ENCODE measurements at places on chromosomes 12 and 14. TPM values are rescaled to one million over a fixed set of nuclear protein-coding genes. Genes with fewer than 3 reads are reported as not detected.

C12orf56 gene
- total RNA-seq, result 7.4 TPM

GRCh38 chr14:55274751-55275150 lies 3.5 kb downstream of the FBXO34 start:
- no peak for DNase-seq

DNA sequence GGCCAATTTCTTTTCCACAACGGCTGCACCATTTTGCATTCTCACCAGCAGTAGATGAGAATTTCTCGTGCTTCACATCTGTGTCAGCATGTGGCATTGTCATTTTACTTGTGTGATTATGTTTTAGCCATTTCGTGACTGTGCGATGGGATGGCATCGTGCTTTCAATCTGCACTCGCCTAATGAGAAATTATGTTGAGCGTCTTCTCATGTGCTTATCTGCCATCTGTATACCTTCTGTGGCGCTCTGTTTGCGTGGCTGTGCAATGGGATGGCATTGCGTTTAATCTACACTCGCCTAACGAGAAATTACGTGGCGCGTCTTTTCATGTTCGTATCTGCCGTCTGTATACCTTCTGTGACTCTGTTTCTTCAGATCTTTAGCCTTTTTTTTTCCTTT lies 14.9 kb upstream of the GPR132 start:
- DNase-seq, result no peak

GRCh38 chr12:113098441-113099028 lies 37.0 kb downstream of the RASAL1 start:
- DNase-seq, result no peak

GRCh38 chr14:105067140-105067968 lies 2.1 kb upstream of the GPR132 start:
- no peak for DNase-seq

AMIGO2 gene
- 20.4 TPM for total RNA-seq

KCNMB4 gene
- total RNA-seq, result 2.7 TPM

GRCh38 chr12:97306147-97306546 lies 156.5 kb upstream of the RMST start:
- no peak for DNase-seq

CNTN1 gene
- 15.2 TPM for total RNA-seq

CELA1 gene
- not detected for total RNA-seq

CLEC4D gene
- total RNA-seq, result not detected

- no peak for DNase-seq
Measured at GRCh38 chr14:93648440-93649168, 139.7 kb downstream of the PRIMA1 start.

DNA sequence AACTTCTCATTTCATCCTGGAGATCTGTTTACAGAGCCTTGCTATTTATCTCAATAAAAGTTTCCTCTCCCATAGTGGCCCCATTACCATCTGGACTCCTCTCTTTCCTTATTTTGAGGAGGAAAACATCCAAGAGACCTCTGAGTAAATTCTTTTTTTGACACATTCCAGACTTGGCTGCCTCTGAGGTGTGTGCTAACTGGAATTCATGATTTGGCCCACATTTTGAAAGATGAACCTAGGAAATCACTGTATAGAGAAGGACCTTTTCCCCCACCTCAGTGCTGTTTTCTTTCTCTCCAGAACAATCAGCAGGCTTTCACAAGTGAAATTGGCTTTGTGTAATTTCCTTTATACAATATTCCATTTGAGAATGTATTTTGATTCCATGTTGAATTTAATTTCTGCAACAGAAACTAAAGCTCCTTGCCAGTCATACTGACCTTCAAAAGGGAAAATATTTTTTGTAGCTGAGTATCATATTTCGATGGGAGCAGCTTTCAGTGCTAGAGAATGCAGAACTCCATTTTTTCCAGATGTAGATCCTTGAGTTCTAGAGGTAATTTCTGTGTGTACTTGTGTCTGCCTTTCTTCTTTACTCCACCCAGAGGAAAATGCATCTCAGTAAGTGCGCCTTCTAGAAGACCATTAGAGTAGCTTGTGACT lies 244.9 kb upstream of the RGS6 start:
- DNase-seq, result no peak

- DNase-seq, result no peak
Measured at GRCh38 chr12:6226002-6226678, 25.9 kb downstream of the CD9 start.

PRPH gene
- total RNA-seq, result 17.2 TPM

DNA sequence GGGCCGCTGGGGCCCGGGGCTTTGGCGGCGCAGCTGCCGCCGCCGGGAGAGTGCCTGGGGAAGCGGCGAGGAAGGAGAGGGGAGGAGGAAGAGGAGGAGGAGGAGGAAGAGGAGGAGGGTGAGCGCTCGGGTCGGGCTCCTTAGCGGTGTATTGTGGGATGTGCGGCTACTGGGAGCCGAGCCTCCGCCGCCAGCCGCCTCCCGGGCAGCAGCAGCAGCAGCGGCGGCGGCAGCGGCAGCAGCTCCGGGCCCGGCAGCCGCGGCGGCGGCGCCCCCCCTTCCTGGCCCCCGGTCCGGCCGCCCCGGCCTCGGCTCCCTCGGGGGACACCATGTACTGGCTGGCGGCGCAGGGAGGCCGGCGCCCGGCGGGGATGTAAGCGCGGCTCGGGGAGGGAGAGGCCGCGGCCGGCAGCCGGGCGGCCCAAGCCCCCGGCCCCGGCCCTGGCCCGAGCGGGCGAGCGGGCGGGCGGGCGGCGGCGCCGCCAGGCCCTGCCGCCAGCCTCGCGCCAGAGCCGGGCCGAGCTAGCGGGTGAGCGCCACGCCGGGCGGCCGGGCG lies at the start of gene SETD1B:
TSS of gene SETD1B (plus strand) at position 149 of the 556 bp plus-strand sequence. CDS start 729 bp downstream, outside the sequence.
- no peak for DNase-seq

MYF5 gene
- total RNA-seq, result not detected

DNA sequence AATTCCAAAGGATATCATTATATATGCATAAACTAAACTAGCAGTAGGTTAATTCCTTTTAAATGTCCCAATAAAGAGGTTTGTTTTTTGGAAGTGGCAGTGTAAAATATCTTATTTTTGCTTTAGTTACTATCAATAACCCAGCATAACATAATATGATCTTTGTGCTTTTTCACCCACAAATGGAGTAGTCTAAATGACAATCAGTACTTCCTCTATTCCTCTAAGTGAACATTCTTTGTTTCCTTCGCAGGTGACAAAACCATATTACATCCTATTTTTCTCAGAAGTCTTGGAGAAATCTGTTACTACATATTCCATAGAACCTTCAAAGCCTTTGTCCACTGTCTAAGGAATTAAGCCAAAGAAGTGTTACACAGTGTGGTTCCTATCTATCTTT lies 62.5 kb downstream of the MED13L start:
- DNase-seq, result no peak

GRCh38 chr14:21724090-21724973 lies 50.7 kb upstream of the OR4E1 start:
- DNase-seq, result no peak

DNA sequence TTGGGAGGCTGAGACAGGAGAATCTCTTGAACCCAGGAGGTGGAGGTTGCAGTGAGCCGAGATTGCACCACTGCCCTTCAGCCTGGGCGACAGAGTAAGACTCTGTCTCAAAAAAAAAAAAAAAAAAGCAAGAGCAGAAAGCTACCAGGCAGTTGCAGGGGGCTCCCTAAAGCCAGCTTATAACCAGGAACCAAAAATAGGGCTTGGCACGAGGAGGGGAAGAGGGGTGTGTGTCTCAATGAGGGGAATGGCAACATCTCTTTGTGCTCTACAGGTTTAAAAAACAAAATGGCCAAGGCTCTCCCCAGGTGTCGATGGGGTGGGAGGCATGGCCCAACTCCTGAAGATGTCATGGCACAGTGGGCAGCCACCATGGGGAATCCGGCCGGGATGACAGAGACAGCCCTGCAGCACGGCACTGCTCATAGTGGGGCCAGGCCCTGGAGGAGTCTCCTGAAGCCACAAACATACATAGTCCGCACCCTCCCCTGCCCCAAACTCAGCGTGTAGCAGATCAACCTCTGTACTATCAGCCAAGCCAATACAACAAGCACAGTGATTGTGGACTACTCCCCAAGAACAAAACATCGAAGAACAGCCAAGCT lies 16.0 kb upstream of the EIF5 start:
- no peak for DNase-seq

DNA sequence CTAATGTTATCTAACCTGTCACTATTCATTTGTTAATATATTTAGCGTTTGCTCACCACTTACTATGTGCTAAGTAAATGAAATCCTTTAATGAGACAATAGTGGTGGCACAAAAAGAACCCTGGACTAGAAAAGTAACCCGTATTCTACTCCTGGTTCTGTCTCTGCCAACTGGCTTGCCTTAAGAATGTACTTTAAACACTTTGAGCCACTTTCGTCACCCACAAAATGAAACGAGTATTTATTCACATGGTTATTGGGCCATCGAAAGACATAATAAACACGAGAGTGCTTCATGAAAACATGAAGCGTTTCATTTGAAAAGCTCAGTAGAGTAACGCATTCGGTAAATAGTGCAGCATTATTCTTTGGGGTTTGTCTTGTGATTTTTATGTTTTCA lies 254.7 kb downstream of the EGLN3 start:
- no peak for DNase-seq

GRCh38 chr14:58774531-58774930 lies 136.8 kb downstream of the DACT1 start:
- no peak for DNase-seq

MED6 gene
- 37.6 TPM for total RNA-seq

OR11G2 gene
- total RNA-seq, result not detected

DNA sequence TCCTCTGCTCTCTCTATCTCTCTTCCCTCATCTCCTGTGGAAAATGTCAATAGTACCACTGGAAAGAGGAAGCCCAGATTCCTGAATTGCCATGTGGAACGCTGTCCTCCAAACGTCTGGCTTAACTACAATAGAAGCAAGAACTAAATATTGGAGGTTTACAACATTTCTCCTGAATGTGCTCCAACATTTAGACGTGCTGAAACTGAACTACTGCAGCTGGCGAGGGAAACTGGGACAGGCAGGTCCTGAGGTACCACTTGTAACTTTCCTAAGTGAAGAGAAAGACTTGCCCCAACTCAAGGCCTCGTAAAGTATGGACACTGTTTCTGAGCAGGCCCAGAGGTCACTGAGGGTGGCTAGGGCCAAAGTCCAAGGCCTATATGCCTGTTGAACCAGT lies 187.7 kb downstream of the NTF3 start:
- DNase-seq, result no peak

CEBPE gene
- not detected for total RNA-seq

GRCh38 chr12:12553208-12553785 lies 9.4 kb downstream of the DUSP16 start:
- no peak for DNase-seq

DNA sequence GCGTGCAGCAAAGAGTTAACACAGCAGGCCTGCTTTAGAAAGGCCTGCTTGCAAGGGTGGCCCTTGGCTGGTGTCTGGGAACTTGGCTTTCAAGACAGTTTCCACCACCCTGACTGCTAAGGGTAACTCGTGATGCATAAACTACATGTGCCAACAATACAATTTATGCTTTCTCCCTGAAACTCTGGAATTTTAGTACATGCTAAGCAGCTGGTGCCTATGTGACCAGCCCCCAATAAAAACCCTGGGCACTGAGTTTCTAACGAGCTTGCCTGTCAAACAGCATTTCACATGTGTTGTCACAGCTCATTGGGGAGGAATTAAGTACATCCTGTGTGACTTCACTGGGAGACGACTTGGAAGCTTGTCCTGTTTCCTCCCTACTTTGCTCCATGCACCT lies 133.1 kb downstream of the SLC5A8 start:
- DNase-seq, result no peak

GRCh38 chr12:54486173-54486867 lies 11.2 kb upstream of the NCKAP1L start:
- no peak for DNase-seq

- DNase-seq, result no peak
Measured at GRCh38 chr14:27184427-27184826, 586.6 kb upstream of the NOVA1 start.

DNA sequence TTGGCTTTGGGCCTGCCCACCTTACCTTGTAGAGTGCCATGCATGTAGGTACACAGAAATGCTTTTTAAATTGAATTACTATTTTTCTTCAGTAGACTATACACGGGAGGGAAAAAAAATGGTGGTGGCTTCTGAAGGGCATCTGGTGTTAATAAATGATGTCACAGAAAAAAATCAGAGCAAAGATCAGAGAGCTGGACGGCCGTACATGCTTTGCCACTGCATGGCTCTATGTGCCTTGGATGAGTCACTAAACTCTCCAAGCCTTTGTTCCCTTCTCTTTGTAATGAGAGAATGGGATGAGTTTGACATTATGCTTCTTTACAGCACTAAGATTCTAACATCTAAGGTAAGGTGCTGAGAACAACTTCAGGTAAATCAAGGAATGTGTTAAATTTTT lies 376.4 kb upstream of the DDHD1 start:
- DNase-seq, result no peak

DNA sequence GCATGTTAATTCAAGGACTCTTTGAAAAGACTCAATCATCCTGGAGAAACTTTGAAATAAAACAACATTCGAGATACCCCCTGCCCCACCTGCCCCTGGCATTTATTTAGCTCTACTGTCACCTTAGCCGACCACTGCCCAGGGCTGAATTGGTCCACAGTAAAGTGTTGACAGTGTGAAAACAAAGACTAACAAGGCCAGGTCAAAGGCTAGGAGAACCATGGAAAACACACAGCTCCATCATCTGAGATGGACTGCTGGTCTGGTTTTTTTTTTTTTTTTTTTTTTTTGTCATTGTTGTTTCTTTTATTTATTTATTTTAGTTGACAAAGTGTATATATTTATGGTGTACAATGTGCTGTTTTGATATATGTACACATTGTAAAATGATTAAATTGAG lies 25.7 kb downstream of the GSTZ1 start:
- DNase-seq, result no peak

- DNase-seq, result no peak
Measured at GRCh38 chr12:14367040-14367661, 1.7 kb downstream of the ATF7IP start.

- DNase-seq, result no peak
Measured at GRCh38 chr12:46268583-46269428, at the start of gene SLC38A1. Gene SLC38A1 (minus strand): TSS chr12:46269043. CDS start chr12:46239800, 29,243 bp downstream.

TMCC3 gene
- 11.5 TPM for total RNA-seq

DNA sequence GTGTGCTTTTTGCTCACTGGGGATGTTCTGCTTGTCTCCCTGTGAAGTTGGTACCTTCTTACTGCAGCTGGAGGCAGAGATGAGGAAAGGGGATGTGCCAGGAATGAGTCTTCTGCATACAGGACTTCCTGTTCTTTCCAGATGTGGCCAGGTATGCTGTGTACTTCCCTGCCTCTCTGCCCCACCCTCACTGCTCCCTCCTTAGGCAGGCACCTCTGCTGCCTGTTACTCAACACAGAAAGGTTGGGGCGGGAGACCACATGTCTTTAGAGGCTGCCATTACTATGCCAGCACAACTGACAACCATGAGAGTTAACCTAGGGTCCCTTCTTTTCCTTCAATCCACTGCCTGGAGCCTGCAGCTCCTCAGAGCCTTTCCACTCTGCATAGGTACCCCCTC lies 2.0 kb upstream of the OAS3 start:
- no peak for DNase-seq

CNPY2 gene
- total RNA-seq, result 65.6 TPM

DNA sequence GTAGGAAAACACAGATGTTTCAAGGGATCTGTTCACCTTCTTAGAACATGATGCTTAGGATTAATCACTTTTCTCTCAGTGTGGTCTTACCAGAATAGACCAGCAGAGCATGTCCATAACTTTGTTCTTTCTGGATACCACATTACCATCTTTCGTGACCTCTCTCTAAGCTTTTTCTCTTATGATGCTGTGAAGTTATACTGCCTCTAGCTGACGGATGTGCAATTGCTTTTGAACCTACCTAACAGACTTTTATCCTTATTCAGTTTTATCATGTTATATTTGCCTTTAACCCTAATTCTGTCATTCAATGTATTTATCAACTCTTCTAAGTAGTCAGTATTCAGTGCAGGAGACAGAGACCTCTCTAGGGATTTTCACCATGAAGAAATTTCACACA lies 246.7 kb downstream of the DACT1 start:
- no peak for DNase-seq

TMEM30B gene
- 22.6 TPM for total RNA-seq
